ENCODE measurements at places on chromosomes 13 and 19.
A peak's percentile ranks its signal among the peaks of the same experiment; 100 is the strongest.

- no peak for DNase-seq
These were observed 32.2 kb downstream of the MRPL57 start for GRCh38 chr13:21208652-21209154.

DNA sequence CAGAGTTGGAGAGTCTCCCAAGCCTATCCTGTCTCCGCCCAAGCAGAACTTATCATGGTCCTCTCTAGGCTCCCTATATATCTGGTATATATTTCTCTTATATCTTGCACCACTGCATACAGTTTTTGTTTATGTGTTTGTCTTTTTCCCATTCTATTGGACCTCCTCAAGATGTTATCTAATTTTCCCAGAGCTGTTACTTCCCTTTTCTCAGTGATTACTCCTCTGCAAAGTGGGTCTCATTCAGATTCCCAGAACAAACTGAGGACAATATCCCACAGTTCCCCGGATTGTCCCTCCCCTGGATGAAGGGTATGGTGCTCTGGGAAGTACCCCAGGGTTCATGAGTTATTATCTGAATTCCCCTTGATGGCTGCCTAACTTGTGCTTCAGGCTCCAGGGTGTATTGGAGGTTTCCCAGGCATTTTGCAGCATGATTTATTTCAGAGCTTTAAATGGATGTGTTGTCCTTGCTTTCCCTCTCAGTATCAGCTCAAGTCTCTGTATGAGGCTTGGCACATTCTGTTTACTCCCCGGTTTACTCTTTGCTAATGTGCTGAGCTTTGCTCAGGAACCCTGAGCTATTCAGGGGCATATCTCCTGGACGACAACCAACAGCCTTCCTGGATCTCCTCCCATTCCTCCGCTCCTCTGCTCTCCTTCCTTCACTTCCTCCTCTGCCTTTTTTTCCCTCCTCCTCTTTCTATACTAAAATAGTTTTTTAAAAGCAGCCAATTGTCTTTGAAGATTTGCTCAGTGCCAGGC is 329.3 kb downstream of the SPRY2 start:
- DNase-seq: no peak

- peak; percentile 24 for DNase-seq
These were observed 2.8 kb downstream of the ZFP36 start for GRCh38 chr19:39409208-39410016.

DNA sequence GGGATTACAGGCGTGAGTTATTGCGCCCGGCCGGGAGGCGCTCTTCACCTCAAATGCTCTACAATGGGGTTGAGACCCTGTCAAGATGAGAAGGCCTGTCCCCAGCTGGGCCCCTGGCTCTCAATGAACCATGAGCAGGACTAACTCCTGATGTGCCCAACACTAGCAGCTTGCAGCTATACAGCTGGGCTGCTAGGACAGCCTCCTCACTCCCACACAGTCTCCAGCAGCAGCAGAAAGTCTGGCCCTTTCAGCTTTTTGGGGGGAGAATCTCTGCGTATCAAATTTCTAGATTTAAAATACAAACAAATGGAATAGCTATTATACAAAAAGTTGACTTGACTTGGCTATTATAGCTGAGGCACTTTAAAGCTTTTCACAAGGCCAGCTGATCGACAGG is 30.2 kb downstream of the TMTC4 start:
- DNase-seq: no peak

GRCh38 chr19:10258080-10258710 is 6.2 kb downstream of the MRPL4 start:
- DNase-seq: no peak

DNA sequence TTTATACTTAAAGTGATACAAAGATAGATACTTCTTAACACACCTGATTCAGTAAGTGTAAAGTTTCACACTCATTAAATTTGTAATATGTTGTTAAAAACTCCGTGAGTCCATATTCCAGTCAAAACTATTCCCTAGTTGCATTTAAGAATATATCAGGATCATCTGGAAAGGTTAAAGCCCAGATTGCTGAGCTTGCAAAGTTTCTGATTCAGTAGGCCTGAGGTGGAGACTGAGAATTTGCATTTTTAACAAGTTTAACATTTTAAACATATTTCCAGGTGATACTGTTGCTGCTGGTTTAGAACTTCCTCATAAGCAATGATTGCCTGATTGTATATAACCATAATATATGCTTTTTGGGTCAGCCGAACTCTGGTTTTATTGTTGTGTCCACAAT is 1998.6 kb upstream of the PCDH20 start:
- DNase-seq: no peak

DNA sequence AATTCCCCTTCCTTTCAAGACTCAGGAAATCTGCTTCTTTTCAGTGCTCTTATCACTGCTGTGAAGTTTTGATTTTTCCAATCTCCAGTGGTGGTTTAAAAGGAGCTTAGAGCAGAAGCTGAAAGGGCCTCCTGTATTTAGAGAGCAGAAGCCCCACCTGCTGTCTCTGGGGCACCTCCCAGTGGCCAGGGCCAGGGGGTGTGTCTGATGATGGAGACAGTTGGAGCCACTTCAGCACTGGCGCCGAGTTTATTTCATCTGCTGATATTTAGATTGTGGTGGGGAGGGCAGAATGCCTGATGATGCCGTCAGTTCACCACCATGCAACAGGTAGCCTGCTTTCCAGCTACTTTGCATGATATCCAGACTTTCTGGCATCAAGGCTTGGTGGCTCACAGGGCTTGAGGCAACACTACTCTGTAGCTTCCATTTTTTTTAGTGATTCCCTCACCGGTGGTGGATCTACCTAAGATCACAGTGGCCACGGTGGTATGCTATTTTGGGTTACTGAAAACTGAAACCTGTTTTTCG is 371.9 kb downstream of the KCNRG start:
- no peak for DNase-seq

DNA sequence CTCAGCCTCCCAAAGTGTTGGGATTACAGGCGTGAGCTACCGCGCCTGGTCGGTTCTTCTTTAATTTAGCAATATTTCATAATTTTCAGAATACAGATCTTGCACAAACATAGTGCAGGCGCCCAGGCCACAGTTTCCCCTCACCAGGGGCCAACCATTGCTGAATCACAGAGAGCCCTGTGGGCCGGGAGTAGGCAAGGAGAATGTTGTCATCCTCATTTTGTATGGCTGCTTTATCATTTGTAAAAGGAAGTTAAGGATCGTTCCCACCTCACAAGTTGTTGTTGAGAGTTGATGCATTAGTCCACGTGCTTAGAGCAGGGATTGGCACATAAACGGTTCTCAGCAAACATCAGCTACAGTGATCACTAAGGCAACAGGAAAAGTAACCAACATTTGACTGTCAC is 30.2 kb downstream of the MEIS3 start:
- DNase-seq: no peak

DNA sequence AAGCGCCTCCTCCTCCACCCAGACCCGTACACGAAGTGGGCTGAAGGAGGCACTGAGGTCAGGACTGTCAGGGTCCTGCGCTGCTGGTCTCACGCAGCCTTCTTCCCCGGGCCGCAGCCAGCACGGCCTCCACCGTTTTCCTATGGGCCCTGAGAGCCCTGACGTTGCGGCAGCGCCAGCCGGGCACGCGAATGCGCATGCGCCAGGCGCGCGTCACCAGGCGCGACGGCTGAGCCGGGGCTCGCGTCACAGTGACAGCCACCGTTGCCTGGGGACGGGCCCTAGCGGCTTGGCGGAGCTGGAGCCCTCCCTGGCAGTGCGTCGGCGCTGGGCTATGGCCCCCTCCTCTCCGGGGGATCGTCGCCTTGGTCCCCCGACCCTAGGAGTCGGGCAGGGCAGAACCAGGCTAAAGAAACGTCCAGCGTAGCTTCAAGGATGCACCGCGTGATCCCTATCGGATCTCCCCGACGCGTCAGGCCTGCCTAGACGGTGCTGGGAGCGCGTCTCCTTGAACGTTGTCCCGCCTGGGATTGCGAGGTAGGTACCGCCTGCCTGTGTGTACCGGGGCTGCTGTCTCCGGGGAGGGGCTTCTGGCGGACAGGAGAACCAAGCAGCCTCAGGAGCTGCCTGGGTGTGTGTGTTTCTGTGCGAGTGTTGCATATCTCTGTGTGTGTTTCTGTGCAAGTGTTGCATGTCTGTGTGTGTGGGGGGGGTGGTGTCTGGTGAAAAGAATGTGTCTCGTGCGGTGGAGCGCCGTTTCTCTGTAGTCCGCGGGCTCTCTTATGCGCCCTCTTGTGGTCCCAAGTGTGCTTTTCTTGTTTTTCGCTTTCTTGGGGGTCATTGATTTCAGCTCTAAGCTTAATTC is 43.2 kb downstream of the ZNF571 start:
- no peak for DNase-seq

GRCh38 chr19:45103508-45104319 is 10.7 kb downstream of the PPP1R37 start:
- no peak for DNase-seq

DNA sequence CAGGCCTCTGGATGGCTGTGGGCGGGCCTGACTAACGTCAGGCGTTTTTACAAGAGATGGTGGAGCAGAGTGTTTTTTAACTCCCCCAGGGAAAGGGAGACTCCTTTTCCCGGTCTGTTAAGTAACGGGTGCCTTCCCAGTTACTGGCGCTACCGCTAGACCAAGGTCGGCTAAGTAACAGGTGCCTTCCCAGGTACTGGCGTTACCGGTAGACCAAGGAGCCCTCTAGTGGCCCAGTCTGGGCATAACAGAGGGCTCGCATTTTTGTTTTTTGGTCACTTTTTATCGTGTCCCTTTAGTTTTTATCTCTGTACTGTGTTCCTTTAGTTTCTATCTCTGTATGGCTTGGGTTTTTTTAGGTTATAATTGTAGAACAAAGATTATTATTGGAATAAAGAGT is 10.0 kb downstream of the ZNF383 start:
- DNase-seq: no peak

DNA sequence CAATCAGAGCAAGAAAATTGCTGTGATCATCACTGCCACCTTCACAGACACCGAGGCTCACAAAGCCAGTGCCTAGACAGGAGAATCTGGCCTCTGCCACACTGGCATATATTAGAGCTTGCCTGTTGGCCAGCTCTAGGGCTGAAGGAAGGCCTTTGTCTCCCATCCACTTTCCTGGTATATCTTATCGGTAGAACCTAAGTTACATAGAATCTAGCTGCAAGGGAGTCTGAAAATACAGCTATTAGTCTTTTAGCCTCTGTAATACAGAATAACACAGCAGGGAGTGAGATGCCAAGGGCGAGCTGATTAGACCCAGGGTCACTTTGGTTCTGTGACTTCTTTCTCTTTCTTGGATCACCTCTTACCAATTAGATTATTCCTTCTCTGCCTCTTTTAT is 154.9 kb upstream of the KL start:
- no peak for DNase-seq

DNA sequence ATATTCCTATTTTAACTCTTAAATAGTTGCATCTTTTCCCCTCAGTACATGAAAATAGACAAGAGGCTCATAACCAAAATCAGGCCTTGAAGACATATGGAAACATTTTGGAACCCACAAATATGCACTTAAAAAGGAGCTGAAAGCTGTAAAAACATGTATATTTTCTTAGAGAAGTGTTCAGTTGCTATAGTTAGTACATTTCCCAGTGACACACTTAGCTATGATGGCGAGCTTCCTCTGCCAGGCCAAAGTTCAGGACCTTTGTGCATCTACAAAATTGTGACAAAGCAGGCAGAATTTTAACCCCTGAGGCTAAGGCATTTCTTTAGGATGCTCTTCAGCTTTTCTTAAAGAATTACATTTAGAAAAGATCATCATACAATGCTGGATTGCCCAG is 54.5 kb downstream of the RCBTB2 start:
- DNase-seq: no peak

DNA sequence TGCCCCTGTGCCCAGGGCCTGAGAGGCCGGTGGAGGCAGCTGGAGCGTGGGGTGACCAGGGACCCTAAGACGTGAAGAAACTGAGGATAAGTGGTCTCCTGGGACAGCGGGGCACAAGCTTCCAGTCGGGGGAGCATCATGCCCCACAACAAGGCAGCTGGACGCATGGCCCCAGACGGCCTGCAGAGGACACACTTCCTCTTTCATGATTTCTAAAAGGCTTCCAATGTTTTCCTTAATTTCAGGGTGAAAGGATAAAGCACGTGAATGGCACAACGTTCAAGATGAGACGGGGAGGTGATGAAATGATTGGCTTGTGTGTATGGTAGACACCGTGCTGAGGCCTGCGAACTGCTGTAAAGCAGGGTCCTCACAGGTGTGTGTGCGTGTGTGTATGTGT is 20.2 kb upstream of the MYDGF start:
- DNase-seq: no peak

DNA sequence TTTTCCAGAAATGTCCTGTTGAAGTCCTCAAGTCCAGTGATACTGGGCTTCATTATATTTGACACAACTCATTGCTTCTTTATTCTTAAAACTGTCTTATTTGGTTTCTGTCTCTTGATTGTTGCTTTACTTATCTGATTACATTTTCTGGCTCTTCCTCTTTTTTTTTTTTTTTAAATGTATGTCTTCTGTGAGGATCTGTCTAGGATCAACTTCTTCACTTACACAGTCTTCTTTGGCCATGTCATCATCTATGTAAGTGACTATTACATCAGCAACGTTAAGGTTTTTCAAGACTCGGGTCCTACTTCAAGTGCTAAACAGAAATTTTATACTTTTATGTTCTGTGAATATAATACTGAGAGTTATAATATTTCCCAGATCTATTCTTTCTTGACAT is 162.1 kb downstream of the PDS5B start:
- no peak for DNase-seq

DNA sequence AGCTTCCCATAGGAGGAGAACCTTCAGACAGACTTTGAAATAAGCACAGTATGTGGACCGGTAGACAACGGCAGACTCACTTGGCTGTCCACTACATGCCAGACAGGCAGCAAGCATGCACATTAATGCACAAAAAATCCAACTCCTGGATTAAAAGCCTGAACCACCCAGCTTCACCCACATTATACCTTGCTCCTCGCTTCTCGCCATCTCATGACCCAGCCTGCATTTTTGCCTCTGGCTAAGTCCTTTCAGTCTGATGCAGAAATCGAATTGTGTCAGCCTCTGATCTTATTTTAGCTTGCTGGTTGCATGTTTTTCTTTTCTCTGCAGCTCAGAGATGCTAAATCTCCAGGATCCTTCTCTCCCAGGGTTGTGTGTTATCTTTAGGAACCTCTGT is 358.7 kb downstream of the RFC3 start:
- DNase-seq: no peak

- DNase-seq: no peak
These were observed 2.3 kb downstream of the EEF2 start for GRCh38 chr19:3982701-3983541.

- no peak for DNase-seq
These were observed 2.8 kb downstream of the GRIN2D start for GRCh38 chr19:48396016-48396823.

All from GOT3 (cell line).